ENCODE measurements at places on chromosomes 5 and 9.

DNA sequence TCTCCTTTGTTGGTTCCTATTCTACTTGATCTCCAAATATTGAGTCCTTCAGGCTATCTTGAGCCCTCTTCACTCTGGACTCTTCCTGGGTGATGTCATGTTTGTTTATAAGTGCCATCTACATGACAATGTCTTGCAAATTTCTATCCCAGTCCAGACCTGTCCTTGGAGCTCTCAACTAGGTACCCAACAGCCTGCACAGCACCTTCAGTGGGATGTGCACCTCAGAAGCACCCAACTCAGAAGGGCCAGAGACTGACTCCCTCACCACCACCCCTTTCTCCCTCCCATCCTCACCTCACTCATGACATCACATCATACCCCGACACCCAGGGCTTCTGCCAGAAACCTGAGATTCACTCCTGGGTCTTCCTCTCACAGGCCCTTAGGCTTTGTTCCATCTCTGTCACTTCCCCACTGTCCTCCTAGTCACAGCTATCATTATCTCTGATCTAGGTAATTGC, 14.4 kb downstream of the TXN start:
- no peak overlapping the region for H3K4me3 ChIP-seq
- H3K27ac ChIP-seq, result no peak overlapping the region
- H3K36me3 ChIP-seq, result peaks cover 11% of the 10 kb centered on the region
- no peaks in the 10 kb centered on the region for H3K4me1 ChIP-seq
- H3K27me3 ChIP-seq, result no peaks in the 10 kb centered on the region
- no peak for DNase-seq

DNA sequence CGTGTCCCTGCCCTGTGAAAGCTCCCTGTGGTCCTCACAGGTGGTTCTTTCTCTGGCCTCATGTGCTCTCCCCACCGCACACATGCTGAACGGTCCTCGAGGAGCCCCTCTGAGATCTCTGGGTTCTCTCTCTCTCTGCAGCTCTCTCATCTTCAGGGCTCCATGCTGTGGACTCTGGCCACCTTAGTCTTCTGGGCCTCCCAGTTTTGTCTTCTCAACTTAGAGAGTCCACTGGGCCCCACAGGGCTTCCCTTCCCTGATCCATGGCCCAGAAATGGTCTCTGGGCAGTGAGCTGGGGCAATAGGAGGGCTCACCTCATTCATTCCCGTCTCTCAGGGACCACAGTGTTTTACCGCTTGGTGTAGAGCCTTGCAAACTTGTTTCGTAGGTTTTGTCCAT, 26.4 kb downstream of the FGD3 start:
- DNase-seq, result no peak
- peak overlapping the region; percentile 90 for H3K27ac ChIP-seq
- peaks cover 70% of the 10 kb centered on the region for H3K36me3 ChIP-seq
- peaks cover 81% of the 10 kb centered on the region for H3K4me1 ChIP-seq
- H3K4me3 ChIP-seq, result peak overlapping the region; percentile 84

DNA sequence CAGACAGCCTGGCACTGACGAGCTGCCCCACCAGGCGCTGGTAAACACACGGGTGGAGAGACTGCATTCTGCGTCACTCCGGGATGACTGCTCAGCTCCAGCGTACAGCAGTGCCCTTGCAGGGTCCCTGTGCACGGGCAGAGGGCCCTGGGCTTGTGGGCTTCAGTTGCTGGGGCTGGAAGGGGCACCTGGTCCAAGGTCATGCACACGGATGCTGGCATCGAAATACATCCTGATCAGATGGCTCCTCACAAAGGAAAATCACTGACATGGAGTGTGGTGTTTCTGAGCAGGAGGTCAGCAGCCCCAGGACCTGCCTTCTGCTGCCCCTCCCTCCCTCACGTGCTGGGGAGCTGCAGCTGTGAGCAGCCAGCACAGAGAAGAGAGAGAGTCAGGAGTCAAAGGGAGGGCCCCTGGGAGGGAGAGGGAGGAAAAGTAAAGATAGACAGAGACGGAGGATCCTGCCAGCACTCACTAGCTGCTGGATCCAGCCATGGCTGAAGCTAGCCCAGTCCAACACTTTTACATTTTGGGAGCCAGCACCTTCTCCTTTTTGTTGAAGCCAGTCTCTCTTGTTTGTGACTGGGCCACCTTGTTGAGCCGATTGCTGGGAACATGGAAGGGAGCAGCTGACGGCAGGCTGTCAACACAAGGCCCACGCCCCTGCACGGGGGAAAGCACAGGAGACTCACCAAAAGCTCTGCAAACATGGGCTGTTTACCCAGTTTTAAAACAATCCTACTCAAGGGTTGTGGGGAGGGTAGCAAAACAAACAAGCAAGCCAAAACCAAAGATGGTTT, 166.5 kb upstream of the PHYKPL start:
- H3K4me3 ChIP-seq, result no peak overlapping the region
- H3K27ac ChIP-seq, result no peak overlapping the region
- H3K4me1 ChIP-seq, result no peaks in the 10 kb centered on the region
- H3K36me3 ChIP-seq, result no peaks in the 10 kb centered on the region
- no peak for DNase-seq

DNA sequence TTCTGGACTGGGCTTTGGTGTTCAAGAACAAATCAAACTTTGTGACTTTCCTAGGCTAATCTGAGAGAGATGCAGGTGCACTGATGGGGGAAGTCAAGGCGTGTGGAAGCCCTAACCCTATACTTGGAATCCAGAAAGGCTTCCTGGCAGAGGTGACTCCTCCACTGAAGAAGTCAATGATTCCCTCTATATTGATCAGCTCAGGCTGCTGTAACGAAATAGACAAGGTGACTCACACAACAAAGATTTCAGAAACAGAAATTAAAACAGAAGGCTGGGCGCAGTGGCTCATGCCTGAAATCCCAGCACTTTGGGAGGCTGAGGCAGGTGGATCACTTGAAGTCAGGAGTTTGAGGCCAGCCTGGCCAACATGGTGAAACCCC, 69.6 kb upstream of the GGTA1 start:
- H3K27ac ChIP-seq, result no peak overlapping the region
- H3K36me3 ChIP-seq, result no peaks in the 10 kb centered on the region
- no peak overlapping the region for H3K4me3 ChIP-seq
- H3K4me1 ChIP-seq, result no peaks in the 10 kb centered on the region
- DNase-seq, result no peak
- H3K27me3 ChIP-seq, result peaks cover 30% of the 10 kb centered on the region

- H3K36me3 ChIP-seq, result no peaks in the 10 kb centered on the region
- no peaks in the 10 kb centered on the region for H3K4me1 ChIP-seq
- no peak for DNase-seq
- H3K27ac ChIP-seq, result no peak overlapping the region
- no peak overlapping the region for H3K4me3 ChIP-seq
These were observed 233.5 kb downstream of the FRMD3 start for GRCh38 chr9:83304686-83305085.

- peaks cover 80% of the 10 kb centered on the region for H3K27me3 ChIP-seq
- H3K4me3 ChIP-seq, result no peak overlapping the region
- no peak for DNase-seq
- H3K4me1 ChIP-seq, result no peaks in the 10 kb centered on the region
- no peak overlapping the region for H3K27ac ChIP-seq
These were observed 22.9 kb upstream of the ASS1 start for GRCh38 chr9:130421802-130422276.

DNA sequence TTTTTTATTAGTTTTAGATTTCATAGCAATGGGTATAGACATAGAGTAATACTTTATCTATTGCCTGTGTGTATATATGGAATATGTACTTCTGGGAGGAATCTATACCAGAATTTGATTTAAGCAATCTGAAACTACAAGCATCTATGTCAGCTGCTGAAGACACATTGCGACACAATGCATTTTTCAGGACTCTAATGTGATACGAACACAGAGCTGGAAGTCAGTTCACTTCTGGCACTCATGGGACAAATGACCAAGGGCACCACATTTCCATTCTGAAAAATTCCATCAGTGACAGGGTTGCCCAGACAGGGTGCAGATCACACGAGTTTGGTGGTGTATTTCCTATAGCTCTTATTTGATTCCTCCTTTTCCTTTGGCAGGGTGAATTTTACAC, 259.5 kb downstream of the NTRK2 start:
- H3K27me3 ChIP-seq, result peaks cover 17% of the 10 kb centered on the region
- DNase-seq, result no peak

DNA sequence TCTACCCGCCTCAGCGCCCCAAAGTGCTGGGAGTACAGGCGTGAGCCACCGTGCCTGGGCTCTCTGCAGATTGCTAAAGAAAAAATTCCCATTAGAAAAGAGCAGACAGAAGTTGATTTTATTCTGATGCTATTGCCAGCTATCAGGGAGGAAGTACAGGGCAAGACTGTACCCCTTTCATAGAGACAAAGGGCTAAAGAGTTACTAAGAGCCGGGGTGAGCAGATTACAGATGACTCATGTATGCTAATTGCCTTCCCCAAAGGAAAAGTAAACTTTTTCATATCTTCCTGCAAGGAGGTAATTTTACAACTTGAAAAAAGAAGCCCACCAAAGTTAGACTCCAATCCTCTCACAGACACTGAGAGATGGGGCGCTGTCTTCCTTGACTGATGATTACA, 42.3 kb upstream of the MCTP1 start:
- no peak overlapping the region for H3K27ac ChIP-seq
- no peak overlapping the region for H3K4me3 ChIP-seq
- DNase-seq, result no peak

- DNase-seq, result no peak
- H3K27me3 ChIP-seq, result peaks cover 4% of the 10 kb centered on the region
- no peaks in the 10 kb centered on the region for H3K36me3 ChIP-seq
- H3K4me1 ChIP-seq, result no peaks in the 10 kb centered on the region
- H3K4me3 ChIP-seq, result no peak overlapping the region
These were observed 59.8 kb upstream of the NTRK2 start for GRCh38 chr9:84609779-84610178.

GRCh38 chr5:111627862-111628261, 115.5 kb upstream of the STARD4 start:
- DNase-seq, result no peak
- H3K27me3 ChIP-seq, result peaks cover 2% of the 10 kb centered on the region
- no peak overlapping the region for H3K27ac ChIP-seq
- no peak overlapping the region for H3K4me3 ChIP-seq
- H3K36me3 ChIP-seq, result no peaks in the 10 kb centered on the region

DNA sequence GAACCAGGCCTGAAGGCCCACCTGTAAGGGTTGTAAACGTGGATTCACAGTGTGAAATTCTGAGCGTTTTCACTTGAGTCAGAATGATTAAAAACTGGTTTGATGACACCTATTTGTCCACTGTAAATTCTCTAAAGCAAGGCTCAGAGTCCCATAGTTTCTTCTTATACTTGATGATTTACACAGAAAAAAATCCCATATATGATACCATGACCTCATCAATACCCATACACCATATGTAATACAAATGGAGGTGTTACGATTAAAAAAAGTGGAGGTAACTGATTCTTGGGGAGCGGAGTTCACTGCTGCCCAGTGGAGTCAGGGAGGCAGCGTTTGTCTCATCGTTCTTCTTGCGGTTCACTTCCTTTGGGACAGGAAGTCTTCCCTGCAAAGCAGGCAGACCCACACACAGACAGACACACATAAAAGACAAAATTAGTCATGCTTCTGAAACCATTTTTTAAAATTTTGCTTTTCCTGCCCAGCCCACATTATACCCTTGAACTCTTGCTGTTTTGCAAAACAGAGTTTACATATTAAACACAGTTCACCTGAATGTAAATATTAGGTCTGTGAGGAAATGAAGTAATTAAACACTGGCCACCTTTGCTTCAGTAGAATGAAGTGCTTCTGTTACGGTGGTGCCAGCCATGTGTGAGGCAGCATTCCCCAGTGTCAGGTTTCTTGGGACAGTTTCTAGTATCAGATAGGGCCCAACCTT, 26.2 kb downstream of the NREP start:
- H3K4me3 ChIP-seq, result no peak overlapping the region
- H3K36me3 ChIP-seq, result no peaks in the 10 kb centered on the region
- no peaks in the 10 kb centered on the region for H3K4me1 ChIP-seq

DNA sequence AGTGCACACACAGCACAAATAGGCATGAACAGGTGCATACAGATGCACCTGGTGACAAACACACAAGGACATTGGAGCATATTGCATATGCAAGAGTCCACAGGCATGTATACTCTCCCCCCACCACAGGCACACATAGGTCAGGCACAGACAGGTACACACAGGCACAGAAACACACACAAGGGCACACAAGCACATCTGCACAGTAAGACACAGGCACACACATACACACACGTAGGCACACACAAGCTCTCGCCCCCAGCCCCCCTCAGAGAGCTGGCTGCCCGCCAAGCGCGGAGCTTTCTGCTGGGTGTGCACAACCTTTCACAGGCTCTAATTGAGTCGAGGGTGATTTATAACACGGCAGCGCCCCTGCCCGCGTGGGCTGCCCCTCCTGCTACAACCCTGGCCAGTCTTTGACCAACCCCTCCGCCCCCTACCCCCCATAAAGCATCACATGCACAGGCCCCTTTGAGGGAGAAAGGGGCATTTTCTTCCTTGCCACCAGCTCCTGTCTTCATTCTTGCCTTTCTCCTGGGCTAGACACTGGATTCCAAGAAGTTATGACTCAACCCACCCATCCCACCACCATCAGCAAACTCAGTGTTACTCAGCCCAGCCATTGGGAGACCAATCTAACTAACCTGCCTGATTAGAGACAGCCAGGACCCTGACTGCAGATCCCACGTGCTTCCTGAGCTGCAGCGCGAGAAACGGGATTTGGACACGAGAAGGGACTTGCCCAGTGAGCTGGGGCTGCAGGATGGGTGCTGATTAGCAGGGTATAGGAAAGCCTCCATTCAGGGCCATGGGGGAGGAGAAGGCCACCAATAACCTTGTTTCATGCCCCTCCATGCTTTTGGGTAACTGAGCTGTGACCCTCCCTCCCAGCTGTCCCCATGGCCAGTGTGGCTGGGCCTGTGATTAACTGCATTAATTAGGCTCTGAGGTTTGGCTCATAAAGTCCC, 42.8 kb upstream of the PSD2 start:
- peak overlapping the region; percentile 5 for H3K27ac ChIP-seq
- H3K4me3 ChIP-seq, result no peak overlapping the region
- no peak for DNase-seq
- peaks cover 22% of the 10 kb centered on the region for H3K27me3 ChIP-seq

- peaks cover 12% of the 10 kb centered on the region for H3K36me3 ChIP-seq
- DNase-seq, result no peak
- H3K27me3 ChIP-seq, result no peaks in the 10 kb centered on the region
- H3K27ac ChIP-seq, result peak overlapping the region; percentile 89
- no peak overlapping the region for H3K4me3 ChIP-seq
- peaks cover 29% of the 10 kb centered on the region for H3K4me1 ChIP-seq
These were observed 37.5 kb downstream of the BICD2 start for GRCh38 chr9:92726971-92727715.

- H3K27ac ChIP-seq, result no peak overlapping the region
- peaks cover 14% of the 10 kb centered on the region for H3K27me3 ChIP-seq
- H3K4me3 ChIP-seq, result no peak overlapping the region
- H3K36me3 ChIP-seq, result no peaks in the 10 kb centered on the region
- DNase-seq, result no peak
- H3K4me1 ChIP-seq, result no peaks in the 10 kb centered on the region
These were observed 51.5 kb downstream of the RAI14 start for GRCh38 chr5:34707451-34708107.

GRCh38 chr9:128787659-128788058, 606 bp downstream of the TBC1D13 start:
- H3K4me1 ChIP-seq, result peaks cover 14% of the 10 kb centered on the region
- H3K36me3 ChIP-seq, result peaks cover 24% of the 10 kb centered on the region
